DMS153 (cell line): ENCODE measurements at places on chromosomes 7 and 10.

DNA sequence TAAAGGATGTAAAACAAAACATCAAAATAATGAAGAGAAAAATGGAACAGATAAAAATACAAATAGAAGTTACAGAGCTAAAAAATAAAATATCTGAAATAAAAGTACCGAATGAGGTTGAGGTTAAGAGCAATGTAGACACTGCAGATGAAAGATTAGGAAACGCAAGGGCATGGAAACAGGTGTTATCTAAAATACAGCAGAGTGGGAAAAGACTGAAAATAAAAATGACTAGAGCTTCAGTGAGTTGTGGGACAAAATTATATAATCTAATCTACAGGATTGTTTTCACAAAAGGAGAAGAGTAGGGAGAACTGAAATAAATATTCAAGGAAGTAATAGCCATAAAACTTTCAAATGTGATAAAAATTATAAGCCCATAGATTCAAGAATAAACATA lies 123.8 kb downstream of the PTEN start:
- DNase-seq, result no peak

DNA sequence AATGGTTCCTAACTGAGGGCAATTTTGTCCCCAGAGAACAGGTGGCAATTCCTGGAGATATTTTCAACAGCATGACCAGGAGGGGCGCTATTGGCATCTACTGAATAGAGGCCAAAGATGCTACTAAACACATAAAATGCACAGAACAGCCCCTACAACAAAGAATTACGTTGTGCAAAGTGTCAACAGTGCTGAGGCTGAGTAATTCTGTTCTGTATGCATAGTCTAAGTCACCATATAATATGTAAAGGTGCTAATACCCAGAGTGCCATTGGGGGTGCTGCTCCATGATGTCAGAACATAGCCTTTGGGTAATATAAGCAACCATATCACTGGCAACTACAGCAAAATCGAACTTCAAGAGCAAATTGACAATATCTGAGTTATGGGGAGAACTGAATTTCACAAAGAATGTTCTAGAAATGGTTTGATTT lies 213.3 kb upstream of the PHYHIPL start:
- no peak for DNase-seq

GRCh38 chr7:5063698-5064097 lies 18.0 kb downstream of the RBAK start:
- DNase-seq, result no peak

DNA sequence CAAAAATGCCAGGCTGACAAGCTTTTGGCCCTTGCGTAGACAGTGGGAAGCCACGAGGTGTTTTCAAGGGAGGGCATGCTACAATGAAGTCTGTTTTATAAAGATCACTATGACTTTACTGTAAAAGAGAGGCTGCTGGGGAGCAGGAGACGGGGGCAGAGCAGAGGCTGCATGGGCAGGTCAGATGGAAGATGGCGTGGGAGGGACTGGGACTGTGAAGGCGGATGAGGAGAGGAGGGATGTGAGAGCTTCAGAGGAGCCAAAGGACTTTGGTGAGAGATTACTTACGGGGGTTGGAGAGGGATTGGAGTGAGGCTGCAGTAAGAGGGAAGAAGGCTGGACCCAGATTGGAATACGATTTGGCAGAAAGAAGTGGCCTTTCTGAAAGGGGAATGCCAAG lies 86.6 kb upstream of the PCBD1 start:
- DNase-seq, result no peak

DNA sequence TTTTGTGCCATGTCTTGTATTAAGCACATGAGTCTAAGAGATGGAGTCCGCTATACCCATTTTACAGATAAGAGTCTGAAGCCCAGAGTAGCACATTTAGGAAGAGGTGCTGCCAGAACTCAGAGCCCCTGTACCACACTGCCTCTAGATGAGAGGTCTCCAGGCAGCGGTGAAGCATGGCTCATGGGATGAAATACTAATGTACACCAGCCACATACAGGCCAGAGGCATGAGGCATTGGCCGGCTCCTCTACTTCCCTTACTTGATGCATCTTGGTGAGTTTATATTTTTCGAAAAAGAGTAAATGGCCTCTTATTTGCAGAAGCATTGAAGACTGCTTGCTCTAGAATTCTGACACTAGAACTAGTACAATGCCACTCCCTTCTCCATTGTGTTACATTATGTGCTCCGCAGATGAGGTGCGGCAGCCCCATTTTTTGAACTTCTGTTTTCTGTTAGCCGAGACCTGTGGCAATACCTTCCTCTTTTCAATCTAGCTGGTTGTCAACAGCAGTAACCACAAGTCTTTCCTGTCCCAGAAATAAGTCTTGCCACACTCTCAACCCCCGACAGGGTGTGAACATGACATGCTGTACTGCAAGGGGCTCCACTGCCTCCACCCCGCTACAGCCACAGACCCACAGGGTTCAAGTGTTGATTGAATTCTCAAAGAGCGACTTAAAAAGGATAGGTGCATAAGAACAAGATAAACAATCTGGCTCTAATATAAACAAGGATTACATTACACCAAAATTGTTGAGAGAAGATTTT lies 145.3 kb downstream of the CELF2 start:
- no peak for DNase-seq

- no peak for DNase-seq
Observed at GRCh38 chr10:78078539-78079330, 45.1 kb downstream of the RPS24 start.

- no peak for DNase-seq
Observed at GRCh38 chr10:117964536-117964935, 82.2 kb downstream of the RAB11FIP2 start.

GRCh38 chr7:151396328-151396970 lies 13.4 kb downstream of the WDR86 start:
- no peak for DNase-seq

GRCh38 chr7:142867398-142868187 lies 12.7 kb downstream of the EPHB6 start:
- DNase-seq, result no peak

DNA sequence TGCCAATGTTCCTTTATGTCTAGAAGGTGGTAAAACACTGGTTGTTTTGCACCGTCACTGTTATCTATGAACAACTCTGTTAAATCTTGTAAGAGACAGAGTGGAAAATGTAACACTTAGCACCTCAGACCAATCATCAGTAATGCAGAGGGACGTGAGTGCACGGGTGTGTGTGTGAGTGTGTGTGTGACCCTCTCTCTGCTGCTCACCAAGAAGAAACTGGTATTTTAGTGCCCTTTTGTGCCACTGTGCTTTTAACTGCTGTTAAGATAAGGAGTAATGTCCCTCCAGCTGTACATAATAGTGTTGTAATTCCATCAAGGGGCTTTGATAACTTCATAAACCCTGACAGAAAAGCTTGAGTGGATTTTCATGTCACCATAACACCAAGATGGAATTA lies 130.1 kb downstream of the CREB5 start:
- no peak for DNase-seq

DNA sequence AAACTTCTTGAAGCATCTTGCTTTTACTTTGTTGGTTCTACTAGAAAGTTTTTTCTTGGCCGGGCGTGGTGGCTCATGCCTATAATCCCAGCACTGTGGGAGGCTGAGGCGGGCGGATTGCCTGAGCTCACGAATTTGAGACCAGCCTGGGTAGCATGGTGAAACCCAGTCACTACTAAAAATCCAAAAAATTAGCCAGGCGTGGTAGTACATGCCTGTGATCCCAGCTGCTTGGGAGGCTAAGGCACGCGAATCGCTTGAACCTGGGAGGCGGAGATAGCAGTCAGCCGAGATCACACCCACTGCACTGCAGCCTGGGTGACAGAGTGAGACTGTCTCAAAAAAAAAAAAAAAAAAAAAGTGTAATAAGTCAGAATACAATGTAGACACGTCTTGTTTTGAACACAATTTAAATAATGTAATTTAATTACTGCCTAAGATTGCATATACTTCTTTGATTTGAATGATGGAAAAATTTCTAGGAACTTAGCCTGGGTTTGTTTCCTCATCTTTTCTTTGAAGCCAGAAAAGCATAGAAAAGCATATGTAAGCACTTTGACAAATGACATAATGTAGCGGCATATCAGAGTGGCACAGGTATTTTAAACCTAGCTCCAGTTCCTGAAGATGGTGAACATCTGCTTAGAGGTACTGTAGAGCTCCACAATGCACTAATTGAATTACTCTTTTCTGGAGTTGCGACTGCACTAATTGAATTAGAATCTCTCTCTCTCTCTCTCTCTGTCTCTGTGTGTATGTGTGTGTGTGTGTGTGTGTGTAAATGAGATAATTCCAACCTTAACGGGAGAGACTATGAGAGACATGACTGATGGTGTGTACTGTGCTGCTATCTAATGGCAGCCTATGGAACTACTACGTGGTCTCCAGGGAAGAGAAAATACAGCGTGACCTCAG lies 87.8 kb downstream of the BTRC start:
- peak; percentile 73 for DNase-seq

- no peak for DNase-seq
Observed at GRCh38 chr7:157151626-157152339, 13.1 kb downstream of the UBE3C start.

DNA sequence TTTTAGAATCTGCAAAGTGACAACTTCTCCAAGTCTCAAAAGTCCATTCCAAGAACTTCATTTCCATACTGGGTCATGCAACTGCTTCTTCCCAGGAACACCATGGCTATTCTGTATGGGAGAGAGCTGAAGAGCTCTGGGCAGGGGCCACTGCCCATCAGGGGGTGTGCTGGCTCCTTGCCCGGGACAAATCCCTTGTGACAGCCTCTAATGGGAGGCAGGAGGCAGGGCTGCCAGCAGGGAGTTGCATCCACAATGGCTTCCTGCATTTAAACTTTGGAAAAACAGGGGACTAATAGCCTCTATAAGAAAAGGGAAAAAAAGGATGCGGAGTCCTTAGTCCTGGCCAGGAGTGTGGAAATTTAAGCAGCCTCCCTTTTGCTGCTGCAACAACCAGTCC lies 18.4 kb upstream of the FRMD4A start:
- DNase-seq, result no peak

- DNase-seq, result peak; percentile 78
Observed at GRCh38 chr10:84353052-84353803, 24.8 kb downstream of the CCSER2 start.

- no peak for DNase-seq
Observed at GRCh38 chr10:23063045-23063972, 32.1 kb upstream of the MSRB2 start.

GRCh38 chr10:93198401-93199131 lies 124.9 kb downstream of the CYP26A1 start:
- DNase-seq, result no peak

DNA sequence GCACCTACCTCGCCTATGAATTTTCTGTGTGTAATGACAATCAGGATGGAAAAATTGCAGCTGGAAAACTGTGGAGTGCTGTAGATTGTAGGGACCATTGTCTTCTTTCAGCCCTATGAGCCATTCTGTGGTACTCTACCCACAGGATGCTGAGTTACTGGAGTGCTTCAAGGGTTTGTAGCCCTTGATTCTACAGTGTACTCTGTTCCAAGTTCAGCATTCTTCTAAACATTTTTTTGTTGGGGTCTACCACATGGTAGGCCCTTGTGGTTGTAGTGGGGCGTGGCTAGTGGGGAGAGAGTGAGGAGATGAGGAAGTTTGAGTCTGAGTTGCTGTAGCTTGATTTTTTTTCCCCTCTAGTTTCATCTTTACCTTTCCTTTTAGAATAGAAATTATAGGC lies 33.5 kb downstream of the REEP3 start:
- no peak for DNase-seq

- DNase-seq, result no peak
Observed at GRCh38 chr7:94763268-94763667, 107.3 kb upstream of the SGCE start.

DNA sequence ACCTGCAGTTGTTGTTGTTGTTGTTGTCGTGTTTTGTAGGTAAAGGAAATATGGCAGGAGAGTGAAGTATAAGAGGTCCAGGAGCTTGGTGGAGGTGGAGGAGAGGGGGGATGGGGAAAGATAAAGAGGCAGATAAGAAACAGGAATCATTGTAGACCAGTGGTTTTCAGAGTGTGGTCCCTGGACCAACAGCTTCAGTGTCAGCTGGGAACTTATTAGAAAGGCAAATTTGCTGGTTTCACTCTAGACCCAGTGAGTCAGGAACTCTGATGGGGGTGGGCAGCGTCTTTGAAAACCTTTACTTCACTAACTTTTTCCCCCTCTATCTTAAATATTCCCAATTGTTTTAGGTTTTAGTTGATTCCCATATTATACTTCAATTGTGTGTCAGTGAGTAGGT lies 241.5 kb downstream of the AUTS2 start:
- no peak for DNase-seq
